ENCODE measurements at places on chromosomes 5 and 9.
A peak's percentile ranks its signal among the peaks of the same experiment; 100 is the strongest.

GRCh38 chr5:68372161-68372560, 156.6 kb downstream of the PIK3R1 start:
- no peak for DNase-seq

- no peak for DNase-seq
Measured at GRCh38 chr9:106862110-106862820, 701 bp upstream of the ZNF462 start.

DNA sequence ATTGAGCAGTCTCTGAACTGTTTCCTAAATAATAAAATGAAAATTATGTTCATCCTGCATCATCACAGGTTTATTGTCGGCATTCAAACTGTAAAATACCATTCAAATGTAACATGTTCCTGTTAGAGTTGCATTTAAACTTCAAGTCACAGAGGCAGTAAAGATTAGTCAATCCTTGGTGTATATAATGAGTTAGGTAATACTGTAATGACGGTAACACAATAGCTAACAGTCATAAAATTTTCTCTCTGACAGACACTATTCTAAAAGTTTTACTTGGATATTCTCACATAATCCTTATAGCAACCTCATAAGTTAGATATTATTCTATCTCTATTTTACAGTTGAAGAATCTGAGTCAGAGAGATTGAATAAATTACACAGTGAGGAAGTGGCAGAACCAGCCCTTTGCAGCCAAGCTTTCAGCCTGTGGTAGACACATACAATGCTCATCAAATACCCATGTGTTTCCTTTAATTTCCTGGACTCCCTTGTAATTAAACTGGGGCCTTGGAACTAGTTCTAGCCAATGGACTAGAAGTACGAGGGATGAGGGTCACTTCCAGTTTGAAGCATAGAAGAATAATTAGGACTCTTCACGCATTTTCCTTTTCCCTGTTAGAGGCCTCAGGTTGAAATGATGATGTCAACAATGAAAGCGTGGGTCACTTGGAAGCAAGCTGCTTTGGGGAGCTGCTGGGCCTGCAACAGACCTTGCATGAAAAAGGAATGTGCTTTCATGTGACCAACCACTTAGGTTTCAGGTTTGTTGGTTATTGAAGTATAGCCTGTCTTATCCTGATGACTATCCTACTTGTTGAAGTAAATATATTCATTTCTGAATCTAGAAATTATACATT, 12.3 kb upstream of the CAST start:
- DNase-seq, result no peak

DNA sequence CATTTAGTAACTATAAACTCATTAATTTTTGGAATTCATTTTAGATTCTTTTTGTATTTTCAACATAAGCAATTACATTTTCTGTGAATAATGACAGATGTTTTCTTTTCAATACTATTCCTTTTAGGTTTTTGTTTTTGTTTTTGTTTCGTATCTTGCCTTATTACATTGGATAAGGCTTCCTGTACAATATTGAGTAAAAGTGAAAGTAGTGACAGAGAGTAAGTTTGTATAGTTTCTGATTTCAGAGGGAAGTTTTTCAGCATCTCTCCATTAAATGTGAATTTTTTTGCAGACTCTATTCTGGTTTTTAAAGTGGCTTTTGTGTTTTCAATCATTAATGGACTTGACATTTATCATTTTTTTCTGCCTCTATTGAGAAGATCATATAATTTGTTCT, 12.8 kb upstream of the CAMK4 start:
- no peak for DNase-seq

- DNase-seq, result no peak
Measured at GRCh38 chr5:128196791-128197190, 113.2 kb downstream of the SLC12A2 start.

GRCh38 chr9:15176836-15177235, 130.2 kb downstream of the TTC39B start:
- no peak for DNase-seq

GRCh38 chr5:42557689-42558088, 134.4 kb downstream of the GHR start:
- no peak for DNase-seq

- no peak for DNase-seq
Measured at GRCh38 chr9:124475158-124475867, 25.1 kb downstream of the ADGRD2 start.

- peak; percentile 81 for DNase-seq
Measured at GRCh38 chr5:132385326-132386105, 16.0 kb downstream of the SLC22A5 start.

Data from immature natural killer cell (primary cell).